Glutamatergic neuron (in vitro differentiated cells): ENCODE measurements at places on chromosomes 1 and 21. TPM values are rescaled to one million over a fixed set of nuclear protein-coding genes. Genes with fewer than 3 reads are reported as not detected.

DNA sequence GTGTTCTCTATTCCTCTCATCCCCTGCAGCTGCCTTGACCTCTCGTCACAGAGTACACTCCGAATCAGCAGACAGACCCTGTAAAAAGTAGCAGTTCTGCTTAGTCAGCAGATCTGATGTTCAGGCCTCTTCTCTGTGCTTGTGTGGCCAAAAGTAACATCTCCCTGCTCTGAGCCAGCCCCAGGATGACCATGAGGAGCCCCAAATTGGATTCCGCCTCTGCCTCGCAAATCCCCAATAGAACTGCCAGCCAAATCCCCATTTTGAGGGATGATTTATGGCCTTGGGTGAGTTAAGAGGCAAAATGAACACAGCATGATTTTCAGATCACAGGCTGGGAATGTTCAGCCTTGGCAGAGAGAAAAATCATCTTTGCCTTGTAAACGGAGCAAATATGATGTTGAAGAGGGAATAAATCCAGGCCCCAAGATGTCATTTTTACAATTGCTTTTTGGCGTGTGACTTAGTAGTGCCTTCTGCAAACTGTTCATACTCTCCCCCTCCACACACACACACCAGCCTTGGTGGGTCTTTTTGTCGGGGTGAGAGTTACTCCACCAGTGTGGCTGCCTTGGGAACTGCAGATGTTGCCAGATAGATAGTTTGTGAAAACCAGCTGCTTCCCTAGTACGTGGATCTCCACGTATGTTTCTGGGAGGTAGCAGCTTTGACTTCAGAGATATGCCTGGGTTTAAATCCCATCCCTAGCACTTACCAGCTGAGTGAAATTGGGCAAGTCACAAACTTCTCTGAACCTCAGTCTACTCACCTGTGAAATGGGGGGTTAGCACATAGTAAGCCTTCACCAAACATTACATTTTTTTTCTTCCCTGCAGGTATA, 77.8 kb downstream of the MAN1C1 start:
- DNase-seq: no peak
- H3K4me1 ChIP-seq: peaks cover 15% of the 10 kb centered on the region
- no peak overlapping the region for H3K4me3 ChIP-seq

DNA sequence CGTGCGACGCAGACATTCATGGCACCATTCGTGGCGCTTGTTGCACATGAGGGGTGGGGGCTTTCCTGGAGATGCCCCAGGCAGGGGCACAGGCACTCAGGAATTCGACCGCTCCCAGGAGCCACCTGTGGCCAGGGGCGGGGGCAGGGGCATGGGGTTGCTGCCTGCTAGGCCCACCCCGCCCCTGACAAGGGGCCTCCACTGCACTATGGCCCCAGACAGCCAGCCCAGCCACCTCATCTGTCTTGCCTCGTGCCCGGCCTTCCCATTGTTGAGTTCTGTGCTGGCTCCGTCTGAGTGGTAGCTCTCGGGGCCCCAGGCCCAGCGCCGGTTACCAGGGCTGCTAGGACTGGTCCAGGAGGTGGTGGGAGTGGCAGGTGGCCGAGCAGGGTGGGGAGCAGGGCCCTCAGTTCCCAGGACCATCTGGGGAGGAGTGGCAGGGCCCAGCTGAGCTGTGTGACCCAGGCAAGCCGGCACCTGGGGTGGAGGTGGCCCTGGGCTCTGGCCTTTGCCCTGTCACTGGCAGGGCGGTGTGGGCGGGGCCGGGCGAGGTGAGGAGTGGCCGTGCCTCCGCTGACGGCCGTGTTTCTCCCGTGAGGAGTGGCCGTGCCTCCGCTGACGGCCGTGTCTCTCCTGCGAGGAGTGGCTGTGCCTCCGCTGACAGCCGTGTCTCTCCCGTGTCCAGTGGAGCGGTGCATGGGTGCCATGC, 1.9 kb downstream of the PLCH2 start:
- H3K36me3 ChIP-seq: no peaks in the 10 kb centered on the region
- H3K4me1 ChIP-seq: peaks cover 11% of the 10 kb centered on the region
- no peak for DNase-seq
- H3K27me3 ChIP-seq: peaks cover 3% of the 10 kb centered on the region
- H3K27ac ChIP-seq: no peak overlapping the region

DNA sequence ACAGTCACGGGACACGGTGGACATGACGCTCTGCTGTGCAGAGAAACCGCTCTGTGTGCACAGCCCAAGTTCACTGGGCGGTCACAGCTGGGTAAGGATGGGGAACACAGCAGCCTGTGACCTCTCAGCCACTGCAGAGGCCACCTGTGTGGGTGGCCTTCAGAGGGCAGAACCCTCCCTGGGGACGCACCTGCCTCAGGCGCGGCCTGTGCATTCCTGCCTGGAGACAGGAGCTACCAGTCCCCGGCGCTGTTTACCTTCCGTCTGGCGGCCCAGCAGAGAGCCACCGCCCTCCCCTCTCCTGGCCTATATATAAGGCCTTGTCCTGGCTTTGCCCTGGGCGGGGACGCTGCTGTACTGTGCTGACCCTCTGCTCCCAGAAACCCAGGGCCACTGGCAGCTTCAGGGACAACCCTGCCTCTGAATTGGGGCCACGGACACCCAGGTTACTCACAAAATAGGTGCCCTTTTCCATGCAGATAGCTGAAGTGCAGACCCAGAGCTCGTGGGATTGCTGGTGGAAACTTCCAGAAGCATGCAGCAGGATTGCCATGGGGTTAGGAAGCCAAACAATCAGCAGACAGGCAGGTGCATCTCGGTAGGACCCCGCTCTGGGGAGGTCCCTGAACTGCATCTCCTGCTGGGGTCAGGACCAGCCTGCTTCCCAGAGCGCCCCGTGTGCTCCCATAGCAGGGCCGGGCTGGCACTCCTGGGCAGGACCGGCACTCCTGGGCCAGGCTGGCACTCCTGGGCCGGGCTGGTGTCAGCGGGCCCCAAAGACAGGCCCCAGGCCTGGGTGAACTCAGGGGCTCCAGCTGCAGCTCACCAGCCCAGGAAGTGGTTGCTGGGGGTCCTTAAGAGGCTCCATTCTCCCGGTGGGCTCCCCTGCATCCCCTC, 83.6 kb downstream of the SIK1 start:
- peaks cover 2% of the 10 kb centered on the region for H3K4me1 ChIP-seq
- no peak overlapping the region for H3K4me3 ChIP-seq
- H3K27me3 ChIP-seq: peaks cover 2% of the 10 kb centered on the region

DNA sequence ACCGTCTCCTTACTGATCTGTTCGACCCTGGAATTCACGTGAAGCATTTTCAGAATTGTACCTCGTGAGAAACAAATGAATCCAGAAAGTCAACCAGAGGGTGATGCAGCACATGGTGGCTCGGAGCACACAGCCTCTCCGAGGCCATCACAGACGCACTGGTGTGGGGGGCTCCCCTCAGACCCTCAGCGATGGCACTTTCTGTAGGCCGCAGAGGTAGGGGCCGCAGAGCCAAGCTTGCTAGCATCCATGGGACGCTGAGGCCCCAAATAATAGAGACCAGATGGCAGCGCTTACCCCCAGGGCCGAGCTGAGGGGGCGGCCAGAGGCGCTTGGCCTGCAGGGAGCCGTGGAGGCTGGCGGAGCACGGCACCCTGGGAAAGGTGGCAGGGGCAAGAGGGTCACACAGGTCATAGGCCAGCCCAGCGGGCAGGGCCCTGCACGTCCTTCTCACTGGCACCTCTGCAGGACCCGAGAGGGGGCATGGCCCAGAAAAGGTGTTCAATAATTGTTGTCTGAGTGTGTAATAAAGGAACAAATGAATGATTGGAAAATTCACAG, 28.1 kb upstream of the COL6A2 start:
- peaks cover 13% of the 10 kb centered on the region for H3K27me3 ChIP-seq
- H3K27ac ChIP-seq: no peak overlapping the region
- H3K4me1 ChIP-seq: peaks cover 9% of the 10 kb centered on the region
- DNase-seq: no peak
- no peak overlapping the region for H3K4me3 ChIP-seq

DNA sequence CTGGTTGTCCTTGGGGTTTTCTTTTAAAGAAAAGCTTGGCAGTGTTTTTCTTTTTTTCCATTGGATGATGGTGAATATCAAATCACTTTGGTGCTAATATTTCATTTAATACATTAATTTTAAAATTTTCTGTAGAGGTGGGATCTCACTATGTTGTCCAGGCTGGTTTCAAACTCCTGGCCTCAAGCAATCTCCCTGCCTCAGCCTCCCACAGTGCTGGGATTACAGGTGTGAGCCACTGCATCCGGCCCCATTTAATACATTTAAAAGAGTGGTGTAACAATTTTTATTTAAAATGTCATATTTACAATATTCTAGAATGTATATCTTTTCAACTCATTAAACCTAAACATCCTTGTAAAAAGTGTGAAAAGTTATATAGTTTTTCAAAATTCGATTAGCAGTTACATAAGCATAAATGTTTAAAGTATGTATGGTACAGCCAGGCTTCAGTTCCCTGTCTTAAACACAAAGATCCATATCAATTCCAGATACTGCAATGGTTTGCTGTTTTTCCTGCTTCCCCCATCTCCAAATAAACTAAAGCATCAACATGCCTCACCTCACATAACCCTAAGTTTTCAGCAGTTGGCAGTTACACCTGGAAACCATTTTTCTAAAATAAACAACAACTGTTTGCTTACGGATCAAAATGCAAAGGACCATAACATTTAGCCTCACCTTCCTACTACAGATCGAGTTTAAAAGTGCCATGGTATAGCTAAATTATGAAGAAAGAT, 8.9 kb upstream of the LGALS8 start:
- no peaks in the 10 kb centered on the region for H3K4me1 ChIP-seq
- peaks cover 6% of the 10 kb centered on the region for H3K27me3 ChIP-seq
- no peak overlapping the region for H3K27ac ChIP-seq

- DNase-seq: no peak
- no peaks in the 10 kb centered on the region for H3K4me1 ChIP-seq
- H3K27ac ChIP-seq: no peak overlapping the region
- no peaks in the 10 kb centered on the region for H3K27me3 ChIP-seq
Measured at GRCh38 chr1:59340411-59341307, 43.8 kb downstream of the FGGY start.

- DNase-seq: no peak
- no peak overlapping the region for H3K27ac ChIP-seq
- peaks cover 2% of the 10 kb centered on the region for H3K27me3 ChIP-seq
- H3K4me1 ChIP-seq: peaks cover 9% of the 10 kb centered on the region
Measured at GRCh38 chr1:197843401-197843800, 59.0 kb upstream of the C1orf53 start.

- peaks cover 17% of the 10 kb centered on the region for H3K36me3 ChIP-seq
- H3K27me3 ChIP-seq: peaks cover 17% of the 10 kb centered on the region
- peak overlapping the region; percentile 47 for H3K4me3 ChIP-seq
- peak; percentile 80 for DNase-seq
Measured at GRCh38 chr1:7117399-7118281, 332.4 kb downstream of the CAMTA1 start.

GRCh38 chr21:28086861-28087581, 905.7 kb downstream of the LTN1 start:
- no peak overlapping the region for H3K27ac ChIP-seq
- no peak for DNase-seq
- no peak overlapping the region for H3K4me3 ChIP-seq
- H3K4me1 ChIP-seq: peaks cover 2% of the 10 kb centered on the region
- no peaks in the 10 kb centered on the region for H3K36me3 ChIP-seq

DNA sequence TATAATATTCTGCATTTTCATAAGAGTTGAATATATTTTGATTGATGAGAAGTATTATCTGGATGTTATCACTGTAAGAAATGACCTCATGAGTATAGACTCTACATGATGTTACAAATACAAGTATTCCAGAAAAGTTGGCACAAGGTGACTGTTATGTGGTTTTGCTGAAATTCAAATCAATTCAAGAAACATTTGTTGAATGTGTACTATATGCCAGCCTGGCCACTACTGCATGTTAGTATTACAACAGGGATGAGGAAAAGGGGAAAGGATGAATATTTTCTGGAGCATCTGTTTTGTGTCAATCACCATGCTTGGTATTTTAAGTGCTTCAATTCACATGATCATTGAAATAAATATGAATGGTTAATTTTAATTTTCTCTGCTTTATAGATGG, 250.9 kb upstream of the PBX1 start:
- no peaks in the 10 kb centered on the region for H3K36me3 ChIP-seq
- no peak overlapping the region for H3K4me3 ChIP-seq
- no peaks in the 10 kb centered on the region for H3K27me3 ChIP-seq
- DNase-seq: no peak
- H3K27ac ChIP-seq: no peak overlapping the region

DNA sequence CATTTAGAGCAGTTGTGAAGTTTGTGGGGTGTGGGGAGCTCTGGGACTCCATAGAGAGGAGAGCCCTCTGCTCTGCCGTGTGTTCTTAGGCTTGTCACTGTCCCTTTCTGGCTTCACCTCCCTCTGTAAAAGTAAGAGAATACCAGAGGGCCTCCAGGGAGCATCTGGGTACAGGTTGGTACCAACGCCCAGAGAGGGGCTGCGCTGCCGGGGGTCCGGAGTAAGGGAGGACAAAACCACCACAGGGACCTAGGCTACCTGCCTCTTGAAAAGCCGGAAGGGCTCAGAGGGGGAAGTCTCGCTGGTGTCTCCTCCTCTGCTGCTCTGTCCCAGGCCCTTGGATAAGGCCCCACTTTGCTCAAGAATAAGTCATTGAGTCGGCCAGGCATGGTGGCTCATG, 3.1 kb upstream of the TINAGL1 start:
- no peaks in the 10 kb centered on the region for H3K36me3 ChIP-seq
- H3K4me1 ChIP-seq: peaks cover 11% of the 10 kb centered on the region
- DNase-seq: no peak

DNA sequence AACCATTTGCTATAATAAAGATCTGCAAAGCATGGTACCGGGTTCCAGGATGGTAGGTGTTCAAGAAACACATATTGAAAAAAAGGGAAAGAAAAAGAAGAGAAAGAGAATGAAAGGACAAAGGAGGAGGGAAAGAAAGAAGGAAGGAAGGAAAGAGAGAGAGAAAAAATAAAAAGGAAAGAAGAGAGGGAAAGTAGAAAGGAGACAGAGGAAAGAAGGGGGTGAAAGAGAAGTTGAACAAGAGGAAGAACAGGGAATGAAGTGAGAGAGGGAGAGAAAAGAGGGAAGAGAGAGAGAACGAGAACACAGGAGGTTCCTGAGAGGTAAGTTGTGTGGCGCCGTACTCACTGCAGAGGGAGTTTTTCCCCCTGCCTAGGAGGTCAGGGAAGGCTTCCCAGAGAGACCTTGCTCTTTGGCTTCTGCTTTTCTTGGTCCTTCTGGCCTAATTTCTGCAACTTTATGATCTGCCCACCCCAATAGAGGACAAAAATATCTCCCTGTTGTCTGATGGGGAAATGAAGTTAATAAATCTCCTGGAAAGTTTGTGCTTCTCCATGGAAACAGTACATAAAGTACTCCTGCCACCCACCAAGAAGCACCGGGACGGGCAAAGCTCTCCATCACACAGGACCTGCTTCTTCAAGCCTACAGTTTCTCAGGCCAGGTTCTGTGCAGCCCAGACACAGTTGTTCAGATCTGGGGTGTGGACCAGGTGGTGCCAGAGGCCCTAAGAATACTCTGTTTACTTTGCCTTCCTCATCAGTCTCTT, 124.8 kb downstream of the ROR1 start:
- no peaks in the 10 kb centered on the region for H3K27me3 ChIP-seq
- H3K4me1 ChIP-seq: peaks cover 8% of the 10 kb centered on the region
- H3K36me3 ChIP-seq: no peaks in the 10 kb centered on the region

- no peaks in the 10 kb centered on the region for H3K4me1 ChIP-seq
- H3K27me3 ChIP-seq: no peaks in the 10 kb centered on the region
- H3K36me3 ChIP-seq: no peaks in the 10 kb centered on the region
Measured at GRCh38 chr1:52249831-52250230, 107.9 kb downstream of the ZFYVE9 start.

GRCh38 chr21:14875704-14876523, 188.9 kb downstream of the NRIP1 start:
- H3K36me3 ChIP-seq: no peaks in the 10 kb centered on the region
- H3K4me1 ChIP-seq: peaks cover 10% of the 10 kb centered on the region
- H3K4me3 ChIP-seq: no peak overlapping the region

The TEKT2 gene
- 1.6 TPM for total RNA-seq

The SPRR1B gene
- not detected for total RNA-seq

The NUAK2 gene
- 8.0 TPM for total RNA-seq

The KCNC4 gene
- total RNA-seq: 9.7 TPM

The COL8A2 gene
- total RNA-seq: not detected

The DCST1 gene
- not detected for total RNA-seq

The IFI44 gene
- total RNA-seq: not detected

The SRRM1 gene
- total RNA-seq: 113 TPM
